ENCODE measurements at places on chromosomes 6 and 20.
A peak's percentile ranks its signal among the peaks of the same experiment; 100 is the strongest.

DNA sequence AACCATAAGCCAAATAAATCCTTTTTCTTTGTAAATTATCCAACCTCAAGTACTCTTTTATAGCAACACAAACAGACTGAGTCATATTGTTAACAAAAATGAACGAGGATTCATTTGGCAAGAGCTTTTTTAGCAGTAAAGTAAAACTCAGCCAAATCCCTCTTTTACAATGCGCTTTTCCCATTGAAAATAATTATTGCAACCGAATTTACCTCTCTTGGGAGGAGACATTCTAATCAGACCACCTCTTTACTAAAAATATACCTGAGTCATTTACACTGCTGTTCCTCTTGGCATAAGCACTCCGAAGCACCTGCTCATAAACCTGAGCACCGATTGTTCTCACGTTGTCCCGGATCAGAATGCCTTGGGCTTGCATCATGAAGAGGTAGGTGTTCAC, 57.4 kb downstream of the B4GALT5 start:
- peak; percentile 80 for DNase-seq

GRCh38 chr6:33212857-33213165, 4.5 kb downstream of the RING1 start:
- no peak for DNase-seq

GRCh38 chr6:98054453-98054852, 771.4 kb upstream of the MMS22L start:
- DNase-seq: no peak

DNA sequence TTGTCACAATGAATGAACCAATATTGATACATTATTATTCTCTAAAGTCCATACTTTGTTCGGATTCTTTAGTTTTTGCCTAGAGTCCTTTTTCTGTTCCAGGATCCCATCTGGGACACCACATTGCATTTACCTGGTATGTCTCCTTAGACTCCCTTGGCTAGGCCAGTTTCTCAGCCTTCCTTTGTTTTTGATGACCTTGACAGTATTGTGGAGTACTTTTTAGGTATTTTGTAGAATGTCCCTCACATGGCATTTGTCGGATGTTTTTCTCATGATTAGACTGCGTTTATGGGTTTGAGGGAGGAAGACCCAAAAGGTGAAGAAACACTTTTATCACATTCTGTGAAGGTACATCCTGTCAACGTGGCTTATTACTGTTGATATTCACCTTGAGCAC, 16.9 kb downstream of the PPP1R14C start:
- no peak for DNase-seq

DNA sequence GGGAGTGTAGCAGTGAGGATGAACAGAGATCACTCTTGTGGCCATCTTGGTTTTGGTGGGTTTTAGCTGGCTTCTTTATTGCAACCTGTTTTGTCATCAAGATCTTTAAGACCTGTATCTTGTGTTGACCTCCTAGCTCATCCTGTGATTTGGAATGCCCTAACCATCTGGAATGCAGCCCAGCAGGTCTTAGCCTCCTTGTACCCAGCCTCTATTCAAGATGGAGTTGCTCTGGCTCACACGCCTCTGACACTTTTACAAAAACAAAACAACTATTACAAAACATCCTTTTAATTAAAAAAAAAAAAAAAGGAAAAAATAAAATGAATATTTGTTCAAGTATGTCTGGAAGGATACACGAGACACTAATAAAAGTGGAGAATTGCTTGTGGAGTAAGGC, 62.4 kb downstream of the PHACTR2 start:
- no peak for DNase-seq

- DNase-seq: no peak
Observed at GRCh38 chr6:169886631-169887227, 135.3 kb downstream of the ERMARD start.

DNA sequence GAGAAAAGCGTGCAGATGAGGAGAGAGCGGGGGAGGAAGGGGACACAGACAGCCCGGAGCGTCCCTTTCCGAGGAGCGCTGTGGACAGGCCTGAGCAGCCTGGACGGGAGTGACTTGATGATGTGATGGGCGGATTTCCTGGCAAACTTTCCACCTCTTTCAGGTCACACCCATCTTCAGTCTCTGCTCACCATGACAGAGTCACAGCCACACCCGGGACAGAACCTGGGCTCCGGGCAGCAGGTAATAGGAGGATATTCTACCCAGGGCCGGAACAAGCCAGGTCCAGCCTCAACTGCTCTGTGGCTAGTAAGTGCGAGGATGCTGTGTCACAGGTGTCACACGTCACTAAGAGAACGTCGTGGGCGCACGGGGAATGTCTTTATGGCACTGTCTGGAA, 84.3 kb downstream of the THBS2 start:
- DNase-seq: no peak

- DNase-seq: no peak
Observed at GRCh38 chr20:45845452-45845851, 11.7 kb downstream of the ACOT8 start.

GRCh38 chr20:4169360-4170190, 154.2 kb upstream of the RNF24 start:
- DNase-seq: no peak

GRCh38 chr6:27650620-27651370, 177.9 kb upstream of the ZNF184 start:
- no peak for DNase-seq

- DNase-seq: no peak
Observed at GRCh38 chr6:113364766-113365165, 492.4 kb upstream of the MARCKS start.

DNA sequence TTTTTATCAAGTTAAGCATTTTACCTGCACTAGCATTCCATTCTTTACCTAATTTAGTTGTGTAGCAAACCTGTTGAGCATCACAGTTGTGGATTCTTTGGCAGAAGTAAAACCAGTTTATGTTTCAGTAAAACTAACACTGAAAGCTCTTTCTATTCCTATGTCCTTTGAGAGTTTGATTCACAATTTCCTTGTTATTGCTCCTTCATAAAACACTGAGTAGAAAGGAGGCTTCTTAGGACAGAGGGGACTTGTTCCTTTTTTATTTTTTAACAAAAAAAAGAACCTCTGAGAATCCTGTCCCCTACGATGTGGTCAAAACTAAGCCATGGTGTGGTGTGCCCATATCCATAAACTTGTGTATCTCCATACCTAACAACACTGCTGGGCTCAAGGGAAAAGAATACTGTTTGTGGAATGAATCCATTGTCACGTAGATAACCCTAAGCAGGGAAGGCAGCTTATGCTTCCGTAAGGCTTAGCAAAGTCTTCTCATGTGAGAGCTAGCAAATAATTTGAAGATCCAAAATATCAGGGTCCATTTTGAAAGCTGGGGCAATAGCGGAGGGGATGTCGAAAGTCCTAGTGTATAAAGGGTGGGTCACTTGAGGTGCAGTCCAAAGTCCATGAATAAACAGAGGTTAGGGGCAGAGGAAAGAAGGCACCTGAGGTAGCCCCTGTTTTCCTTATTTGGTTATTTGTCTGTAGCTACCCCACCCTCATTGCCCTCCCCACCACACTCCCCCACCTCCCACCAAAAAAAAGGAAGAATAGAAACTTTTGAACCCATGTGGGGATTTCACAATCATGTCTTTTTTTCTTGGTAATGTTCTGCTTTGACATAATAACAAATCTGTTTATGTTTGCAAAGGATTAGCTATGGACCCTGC, 71.0 kb downstream of the PLAGL1 start:
- DNase-seq: no peak

DNA sequence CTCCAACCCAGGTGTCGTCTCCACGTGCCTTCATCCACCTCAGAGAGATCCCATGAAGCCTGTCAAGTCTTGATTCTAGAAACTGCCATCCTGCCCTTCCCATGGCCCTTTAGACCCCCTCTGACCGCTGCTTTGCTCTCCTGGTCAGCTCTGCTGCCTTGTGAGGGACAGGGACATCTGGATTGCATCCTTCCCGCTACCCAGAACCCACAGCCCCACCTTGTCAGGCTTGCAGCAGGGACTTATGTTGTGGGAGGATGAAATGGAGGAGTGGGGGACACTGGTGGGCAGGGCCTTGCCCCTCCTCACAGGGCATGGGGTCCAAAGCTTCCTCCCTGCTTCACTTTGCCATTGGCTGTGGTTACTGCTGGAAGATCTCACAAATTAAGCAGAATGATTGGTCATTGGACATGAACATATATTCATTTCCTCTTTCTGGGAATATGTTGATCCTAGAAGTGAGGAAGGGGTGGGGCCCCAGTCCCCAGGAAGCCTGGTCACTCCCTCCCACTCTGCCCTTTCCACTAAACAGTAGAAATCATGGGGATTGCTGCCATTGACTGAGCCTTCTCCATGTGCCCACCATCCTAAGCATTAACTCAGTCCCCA, 4.5 kb downstream of the GLP1R start:
- DNase-seq: no peak

DNA sequence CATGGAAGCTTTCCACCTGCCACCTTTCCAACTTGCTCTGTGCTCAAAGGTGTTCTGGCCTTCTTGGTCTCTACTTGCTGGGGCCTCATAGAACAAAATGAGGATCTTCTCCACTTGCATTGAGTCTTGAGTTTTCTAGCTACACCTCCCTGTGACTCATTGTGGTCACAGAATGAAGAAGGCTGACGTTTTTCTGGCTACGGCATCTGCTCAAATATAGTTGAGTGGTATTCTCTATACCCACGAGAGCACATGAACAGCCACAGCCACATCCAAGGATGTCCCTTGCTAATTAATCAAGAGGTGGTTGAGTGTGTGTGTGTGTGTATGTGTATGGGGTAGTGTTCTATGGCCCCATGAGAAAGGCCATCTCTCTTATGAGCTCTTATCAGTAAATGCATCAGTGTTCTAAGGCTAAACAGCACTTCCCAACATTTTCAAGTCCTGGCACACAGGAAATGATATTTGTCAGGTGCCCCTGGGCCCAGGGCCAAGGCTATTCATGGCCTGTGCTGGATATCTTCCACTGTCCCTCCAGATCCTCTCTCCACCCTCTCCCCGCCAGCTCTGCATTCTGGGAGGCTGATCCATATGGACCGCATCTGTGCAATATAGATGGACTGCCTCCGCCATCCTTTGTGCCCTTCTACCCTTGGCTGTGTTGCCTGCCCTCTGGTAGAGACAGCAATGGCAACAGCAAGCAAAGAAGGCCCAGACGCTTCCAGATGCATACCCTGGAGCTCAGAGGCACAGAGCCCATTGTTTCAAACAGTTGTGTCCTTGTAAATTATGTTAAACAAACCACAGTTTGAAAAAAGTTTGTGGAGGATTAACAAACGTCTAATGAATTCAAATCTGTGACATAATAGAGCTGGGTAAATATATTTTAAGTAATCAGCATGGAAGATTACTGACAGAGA, 150.2 kb downstream of the LRFN2 start:
- DNase-seq: peak; percentile 32

- DNase-seq: no peak
Observed at GRCh38 chr20:4444404-4444803, 277.3 kb upstream of the PRND start.
